ENCODE measurements at places on chromosomes 6 and 20.
A peak's percentile ranks its signal among the peaks of the same experiment; 100 is the strongest.

- DNase-seq, result no peak
These were observed 1.8 kb downstream of the EYA4 start for GRCh38 chr6:133242637-133243585.

- DNase-seq, result no peak
These were observed 474.0 kb downstream of the TFAP2B start for GRCh38 chr6:51292659-51293058.

DNA sequence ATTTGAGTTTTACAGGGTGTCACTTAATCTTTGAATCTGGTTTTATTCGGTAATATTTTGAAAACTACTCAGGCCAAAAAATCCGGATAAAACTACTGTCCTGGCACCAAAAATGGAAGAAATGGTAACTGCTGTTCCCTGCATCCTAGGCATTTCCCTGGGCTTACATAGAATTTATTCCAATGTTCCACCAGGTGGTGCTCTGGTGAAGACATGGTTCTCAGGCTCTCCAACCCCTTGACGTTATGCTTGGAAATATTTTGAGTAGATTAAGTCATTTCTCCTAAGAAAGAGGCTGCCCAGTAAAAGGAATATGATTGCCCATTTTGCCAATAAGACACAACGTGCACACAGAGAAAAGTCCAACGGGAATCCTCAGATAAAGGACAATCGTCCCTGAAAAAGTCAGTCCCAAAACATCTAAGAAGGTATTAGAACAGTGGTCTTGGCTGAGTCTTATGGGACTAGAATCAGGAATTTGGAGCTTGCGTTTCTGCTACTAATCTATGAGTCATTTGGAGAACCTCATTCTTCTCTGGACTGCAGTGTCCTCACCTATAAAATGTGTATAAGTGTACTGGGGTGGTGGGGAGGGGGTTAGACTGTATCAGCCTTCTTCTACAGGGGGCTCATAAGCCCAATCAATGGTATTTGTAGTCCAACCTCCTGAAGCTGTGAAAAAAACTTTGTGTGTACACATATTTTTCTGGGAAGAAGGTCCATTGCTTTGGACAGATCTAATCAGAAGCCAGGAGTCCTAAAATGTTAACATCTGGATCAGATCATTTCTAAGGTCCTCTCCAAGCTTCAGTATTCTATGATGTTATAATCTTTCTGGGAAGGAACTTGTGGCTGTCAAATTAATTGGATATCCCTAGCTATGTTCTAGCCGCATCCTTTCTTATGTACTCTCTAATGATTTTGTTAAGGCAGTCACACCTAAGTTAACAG lies 131.0 kb upstream of the BMP2 start:
- peak; percentile 22 for DNase-seq

DNA sequence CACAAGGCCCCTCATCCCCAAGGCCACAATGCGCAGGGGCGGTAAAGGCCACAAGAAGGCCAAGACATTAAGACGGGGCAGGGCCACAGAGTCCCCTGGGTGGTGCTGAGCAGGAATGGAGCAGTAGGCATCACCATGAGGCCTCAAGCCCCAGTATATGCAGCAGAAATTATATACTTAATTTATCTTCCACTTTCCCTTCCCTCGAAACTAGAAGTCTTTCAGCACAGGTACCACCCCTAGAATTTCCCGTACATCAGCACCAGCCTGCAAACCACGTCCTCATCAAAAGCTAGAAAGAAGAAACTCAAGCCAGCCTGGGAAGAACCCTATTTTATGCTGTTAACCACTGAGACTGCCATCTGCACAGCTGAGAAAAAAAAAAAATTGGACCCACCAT lies 89.4 kb downstream of the PLG start:
- no peak for DNase-seq

GRCh38 chr6:132734694-132735236 lies 20.9 kb upstream of the VNN1 start:
- DNase-seq, result peak; percentile 8

DNA sequence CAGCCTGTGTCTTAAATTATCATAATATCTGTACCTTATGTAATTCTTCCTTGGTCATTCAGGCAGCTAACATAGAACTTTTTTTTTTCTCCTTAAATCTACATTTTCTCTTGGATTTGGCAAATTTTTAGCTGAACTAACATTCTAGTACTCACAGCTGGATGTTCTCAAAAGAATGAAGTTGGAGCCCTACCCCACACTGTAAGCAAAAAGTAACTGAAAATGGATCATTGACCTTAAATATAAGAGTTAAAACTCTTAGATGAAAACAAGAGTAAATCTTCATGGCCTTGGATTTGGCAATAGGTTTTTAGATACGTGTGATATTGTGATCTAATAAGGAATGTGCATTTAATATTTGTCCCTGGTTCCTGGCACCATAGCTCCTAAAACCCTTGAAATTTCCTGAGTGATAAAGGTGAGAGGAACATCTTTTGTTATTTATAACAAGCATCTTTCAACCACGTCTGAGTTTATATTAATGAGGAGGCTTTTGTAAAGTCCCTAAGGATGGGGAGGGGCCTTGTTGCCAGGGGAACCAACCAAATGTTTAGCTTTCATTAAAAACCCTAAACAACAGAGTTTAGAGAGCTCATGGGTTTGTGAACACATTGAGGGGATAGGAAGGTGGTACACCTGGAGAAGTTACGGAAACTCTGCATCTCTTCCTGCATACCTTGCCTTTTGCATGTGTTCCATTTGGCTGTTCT lies 106.1 kb upstream of the ADGRF4 start:
- no peak for DNase-seq

DNA sequence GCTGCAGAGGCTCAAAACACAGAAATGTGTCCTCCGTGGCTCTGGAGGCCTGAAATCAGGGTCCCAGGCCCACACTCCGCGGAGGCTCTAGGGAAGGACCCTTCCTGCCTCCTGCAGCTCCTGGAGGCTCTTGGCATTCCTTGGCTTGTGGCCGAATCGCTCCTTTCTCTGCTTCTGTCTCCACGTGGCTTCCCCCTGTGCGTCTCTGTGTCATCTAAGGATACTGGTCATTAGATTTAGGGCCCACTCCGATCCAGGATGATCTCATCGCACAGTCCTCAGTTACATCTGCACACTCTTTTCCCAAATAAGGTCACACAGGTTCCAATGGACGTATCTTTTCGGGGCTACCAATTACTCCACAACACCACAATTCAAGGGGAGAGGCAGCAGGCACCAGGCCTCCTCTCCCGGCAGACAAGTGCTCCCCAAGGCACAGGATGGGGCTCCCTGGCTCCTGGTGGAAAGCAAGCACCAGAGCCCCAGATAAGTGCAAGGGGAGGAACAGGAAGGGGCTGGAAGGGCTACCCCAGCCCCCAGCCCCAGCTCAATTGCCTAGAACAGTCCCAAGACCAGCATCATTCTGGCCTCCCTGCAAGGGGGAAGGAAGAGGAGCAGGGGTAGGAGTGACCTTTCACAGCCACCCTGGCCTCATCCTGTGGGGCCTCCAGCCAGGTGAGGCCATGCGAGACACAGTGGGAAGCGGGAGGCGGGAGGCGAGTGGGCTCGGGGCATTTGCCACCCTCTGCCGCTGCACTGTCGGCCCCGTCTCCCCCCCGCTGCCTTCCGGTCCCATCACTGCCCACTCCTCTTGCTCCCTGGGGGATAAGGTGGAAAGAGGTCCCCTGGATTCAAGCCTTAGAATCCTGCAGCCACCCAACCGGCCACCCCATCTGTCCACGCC lies 16.3 kb downstream of the NTSR1 start:
- DNase-seq, result no peak

- DNase-seq, result no peak
These were observed 43.7 kb downstream of the FRK start for GRCh38 chr6:116016846-116017545.

DNA sequence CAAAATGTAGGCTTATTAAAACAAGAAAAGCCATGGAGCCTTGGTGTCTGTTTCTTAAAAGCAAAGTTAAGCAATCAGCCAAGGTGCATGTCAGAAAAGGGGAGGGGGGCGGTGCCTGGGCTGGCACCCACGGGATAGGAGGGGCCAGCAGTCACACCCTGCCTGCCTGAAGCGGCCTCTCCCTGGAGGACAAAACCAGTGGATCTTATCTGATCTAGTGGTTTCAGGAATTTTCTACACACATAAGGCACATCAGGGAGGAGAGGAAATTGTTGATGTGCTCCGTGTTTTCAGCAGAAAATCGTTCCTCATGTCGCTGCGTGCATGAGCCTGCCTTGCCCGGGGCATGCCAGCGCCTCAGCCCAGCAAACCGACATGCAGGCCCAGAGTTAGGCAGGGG lies 276.4 kb downstream of the TAF4 start:
- no peak for DNase-seq

- no peak for DNase-seq
These were observed 127.4 kb downstream of the ADGRG6 start for GRCh38 chr6:142429195-142429594.

DNA sequence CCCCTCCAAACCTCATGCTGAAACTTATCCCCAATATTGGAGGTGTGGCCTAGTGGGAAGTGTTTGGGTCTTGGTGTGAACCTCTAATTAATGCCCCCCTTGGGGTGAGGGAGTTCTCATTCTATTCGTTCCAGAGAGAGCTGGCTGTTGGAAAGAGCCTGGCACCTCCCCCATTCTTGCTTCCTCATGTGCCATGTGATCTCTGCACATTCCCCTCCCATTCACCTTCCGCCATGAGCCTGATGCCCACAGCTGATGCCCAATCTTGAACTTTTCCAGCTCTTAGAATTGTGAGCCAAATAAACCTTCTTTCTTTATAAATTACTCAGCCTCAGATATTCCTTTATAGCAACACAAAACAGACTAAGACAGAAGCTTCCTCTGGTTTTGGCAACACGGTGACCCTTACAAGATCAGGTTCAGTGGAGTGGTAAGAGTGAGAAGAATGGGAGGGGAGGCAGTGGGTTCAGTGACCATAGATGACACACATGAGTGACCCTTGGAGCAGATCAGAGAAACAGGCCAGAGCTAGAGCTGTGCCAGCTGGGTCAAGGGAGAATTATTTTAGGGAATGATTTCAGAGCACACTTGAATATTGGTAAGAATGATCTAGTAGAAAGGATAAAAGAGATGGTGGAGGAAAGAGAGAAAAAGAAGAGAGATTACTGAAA lies 176.4 kb downstream of the LY86 start:
- DNase-seq, result no peak

- DNase-seq, result peak; percentile 80
These were observed 37.9 kb upstream of the RNF24 start for GRCh38 chr20:4053071-4053919.

GRCh38 chr6:11497881-11498280 lies 39.7 kb upstream of the TMEM170B start:
- DNase-seq, result no peak

DNA sequence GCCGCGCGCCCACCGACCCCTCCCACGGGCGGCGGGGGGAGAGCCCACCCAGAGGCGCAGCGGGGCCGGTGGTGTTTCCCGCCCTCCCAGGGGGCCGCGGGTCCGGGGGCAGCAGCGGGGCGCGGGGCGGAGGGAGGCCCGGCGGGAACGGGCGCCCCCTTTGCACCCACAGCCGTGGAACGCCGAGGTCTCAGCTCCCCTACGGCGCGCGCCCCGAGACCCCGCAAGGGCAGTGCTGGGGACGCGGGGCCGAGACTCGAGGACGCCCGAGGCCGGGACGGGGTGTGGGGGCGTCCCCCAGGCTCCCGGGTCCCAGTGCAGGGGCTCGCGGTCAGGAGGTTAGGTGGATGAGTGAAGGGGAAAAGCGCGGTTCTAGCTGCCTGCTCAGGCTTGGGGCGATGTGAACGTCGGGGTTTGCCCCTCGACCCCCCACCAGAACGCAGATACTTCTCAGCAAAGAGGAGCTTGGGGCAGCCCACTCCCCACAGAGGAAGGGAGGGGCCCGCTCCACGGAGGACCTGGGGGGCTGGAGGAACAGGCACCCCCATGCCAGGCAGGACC lies 65.5 kb upstream of the BHLHE23 start:
- no peak for DNase-seq

- no peak for DNase-seq
These were observed 35.0 kb downstream of the ADGRG6 start for GRCh38 chr6:142336787-142337186.

DNA sequence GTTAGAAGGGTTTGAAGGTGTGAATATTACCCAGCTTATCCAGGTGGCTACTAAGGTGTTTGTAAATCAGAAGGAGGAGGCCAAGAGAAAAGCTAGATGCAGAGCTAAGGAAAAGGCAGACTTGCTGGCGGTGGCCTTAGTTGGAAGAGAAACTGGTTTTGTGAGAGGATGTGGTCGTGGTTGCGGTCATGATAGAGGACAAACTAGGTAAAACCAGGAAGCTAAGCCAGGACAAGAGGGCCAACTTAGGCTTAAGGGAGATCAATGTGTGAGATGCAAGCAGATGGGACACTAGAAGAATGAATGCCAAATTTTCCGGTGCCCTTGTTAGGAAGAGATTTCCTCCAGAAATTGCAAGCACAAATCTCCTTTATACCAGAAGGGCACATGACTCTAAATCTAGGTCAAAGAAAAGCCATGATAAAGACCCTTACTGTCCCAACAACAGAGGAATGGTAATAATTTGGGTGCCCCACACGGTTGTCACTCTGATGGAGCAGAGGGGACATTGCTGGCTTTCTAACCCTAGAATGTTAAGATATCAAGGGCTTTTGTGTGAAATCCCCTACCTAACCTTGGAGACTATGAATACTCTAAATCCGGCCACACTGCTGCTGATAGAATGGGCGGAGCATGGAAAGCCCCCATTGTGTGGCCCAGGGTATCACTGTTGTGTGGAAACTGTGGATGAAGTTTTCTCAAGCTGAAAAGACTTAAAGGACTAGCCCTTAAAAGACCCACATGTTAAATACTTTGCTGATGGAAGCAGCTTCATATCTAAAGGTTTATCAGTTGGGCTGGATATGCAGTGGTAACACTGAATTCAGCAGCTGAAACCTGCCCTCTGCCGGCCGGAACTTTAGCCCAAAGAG lies 7.8 kb downstream of the IL22RA2 start:
- DNase-seq, result no peak

GRCh38 chr6:87982134-87982533 lies 65.5 kb upstream of the SPACA1 start:
- DNase-seq, result no peak

GRCh38 chr6:156953127-156953478 lies 175.9 kb downstream of the ARID1B start:
- DNase-seq, result no peak

- no peak for DNase-seq
These were observed 42.3 kb downstream of the PDYN start for GRCh38 chr20:1951436-1952115.

GRCh38 chr6:137416376-137417109 lies 77.7 kb downstream of the OLIG3 start:
- DNase-seq, result peak; percentile 25

Measured in GM04503 (cell line).